ENCODE measurements at places on chromosomes 6 and 20. TPM values are rescaled to one million over a fixed set of nuclear protein-coding genes. Genes with fewer than 3 reads are reported as not detected.

The CCDC170 gene
- total RNA-seq: not detected

The CST4 gene
- not detected for total RNA-seq

The KDM1B gene
- 11.8 TPM for total RNA-seq

- DNase-seq: no peak
Measured at GRCh38 chr6:113823916-113824315, 33.2 kb upstream of the MARCKS start.

- no peak for DNase-seq
Measured at GRCh38 chr6:28203201-28203600, 21.9 kb upstream of the ZSCAN9 start.

DNA sequence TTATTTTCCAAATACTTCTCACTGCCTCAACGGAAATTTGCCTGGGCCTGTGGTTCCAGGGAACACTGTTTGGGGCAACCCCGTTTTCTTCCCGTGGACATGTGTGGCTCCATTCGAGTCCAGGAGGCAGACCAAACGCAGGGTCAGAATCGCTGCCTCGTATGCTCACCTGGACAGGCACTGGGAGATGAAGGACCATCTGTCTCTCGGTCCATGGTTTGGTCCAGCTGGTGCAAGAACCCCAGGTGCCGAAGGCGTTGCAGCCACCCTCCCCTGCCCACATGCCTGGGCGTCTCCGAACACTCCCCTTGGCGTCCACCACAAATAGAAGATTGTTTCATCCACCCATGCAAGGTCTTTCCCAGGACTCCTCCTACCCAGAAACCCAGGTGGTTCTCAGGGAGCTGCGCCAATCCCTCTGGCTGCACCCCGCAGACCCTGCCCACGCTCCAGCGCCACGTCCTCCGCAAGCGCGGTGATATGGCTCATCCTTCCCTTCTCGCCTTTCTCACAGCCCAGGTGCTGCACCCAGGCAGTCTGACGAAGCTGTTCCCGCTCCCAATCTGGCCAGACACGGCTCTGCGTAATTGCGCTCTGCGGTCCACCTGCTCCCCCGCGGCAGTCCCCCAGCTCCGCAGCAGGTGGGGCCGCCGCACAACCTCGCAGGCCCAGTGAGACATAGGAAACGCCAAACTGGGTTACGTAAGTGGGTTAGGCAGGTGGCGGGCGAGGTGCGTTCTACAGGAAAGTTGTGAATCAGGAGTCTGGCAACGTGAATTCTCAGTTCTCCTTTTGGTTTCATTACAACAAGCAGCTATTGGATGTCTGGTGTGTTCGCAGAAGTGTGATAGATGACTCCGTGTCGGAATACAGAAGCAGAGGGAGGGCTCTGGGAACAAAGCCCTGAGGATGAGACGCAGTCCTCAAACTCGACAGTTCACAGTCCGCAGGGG is 146.2 kb upstream of the ECI2 start:
- peak; percentile 58 for DNase-seq
